Brain (organoid and tissue), 16 donors: ENCODE measurements at places on chromosomes 7 and 10.

DNA sequence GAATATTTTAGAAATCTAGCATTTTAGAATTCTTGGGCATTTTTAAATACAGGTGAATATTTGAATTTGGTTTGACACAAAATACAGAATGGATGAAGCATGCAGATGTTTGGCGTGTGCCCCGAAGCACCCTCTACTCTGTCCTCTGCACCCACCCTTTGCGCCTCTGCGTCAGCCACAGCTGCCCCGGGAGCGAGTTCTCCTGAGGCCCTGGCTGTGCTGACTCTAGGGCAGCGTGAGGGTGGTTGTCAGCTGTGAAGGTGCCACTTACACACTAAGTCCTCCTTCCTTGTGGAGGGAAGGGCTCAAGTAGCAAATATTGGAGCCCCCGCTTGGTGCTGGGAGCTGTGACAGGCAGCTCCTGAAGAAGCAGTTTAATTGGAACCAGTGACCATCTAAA, 48.4 kb downstream of the DAGLB start:
- DNase-seq = no peak

DNA sequence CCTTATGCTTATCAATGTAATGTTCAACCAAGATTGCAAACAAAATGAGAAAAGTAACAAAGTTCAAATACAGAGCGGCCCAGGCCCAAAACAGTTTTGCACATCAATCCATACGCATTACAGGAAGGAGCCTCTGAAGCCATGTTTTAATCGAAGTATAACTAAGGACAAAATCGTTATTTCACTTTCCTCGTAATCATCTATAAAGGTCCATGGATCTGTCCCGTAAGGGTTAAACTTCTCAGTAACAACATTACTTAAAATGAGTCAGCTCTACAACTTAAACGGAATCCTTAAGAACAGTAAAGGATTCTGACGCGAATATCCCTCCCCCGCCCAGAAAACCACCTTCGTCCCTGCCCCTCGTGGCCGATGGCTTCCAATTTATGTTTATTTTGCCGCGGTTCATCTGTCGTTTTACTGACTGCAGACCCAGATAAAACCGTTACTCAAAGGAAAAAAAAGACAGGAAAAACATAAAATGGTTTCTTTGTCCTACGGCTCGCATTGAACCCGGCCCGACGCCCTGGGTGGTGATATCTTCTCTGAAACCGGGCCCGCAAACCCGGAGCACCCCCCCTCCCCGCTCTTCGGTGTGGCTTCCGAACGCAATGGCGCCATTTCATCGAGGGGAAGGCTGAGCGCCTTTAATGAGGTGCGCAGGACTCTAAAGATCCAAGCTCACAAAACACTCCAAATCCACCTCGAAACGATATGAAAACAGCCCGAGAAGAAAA, 1.1 kb downstream of the HNRNPA2B1 start:
- peak; percentile 75 for DNase-seq

GRCh38 chr10:127877699-127878098, 15.0 kb downstream of the CLRN3 start:
- DNase-seq = peak; percentile 70

- no peak for DNase-seq
Observed at GRCh38 chr7:26356229-26356628, 64.6 kb downstream of the SNX10 start.

DNA sequence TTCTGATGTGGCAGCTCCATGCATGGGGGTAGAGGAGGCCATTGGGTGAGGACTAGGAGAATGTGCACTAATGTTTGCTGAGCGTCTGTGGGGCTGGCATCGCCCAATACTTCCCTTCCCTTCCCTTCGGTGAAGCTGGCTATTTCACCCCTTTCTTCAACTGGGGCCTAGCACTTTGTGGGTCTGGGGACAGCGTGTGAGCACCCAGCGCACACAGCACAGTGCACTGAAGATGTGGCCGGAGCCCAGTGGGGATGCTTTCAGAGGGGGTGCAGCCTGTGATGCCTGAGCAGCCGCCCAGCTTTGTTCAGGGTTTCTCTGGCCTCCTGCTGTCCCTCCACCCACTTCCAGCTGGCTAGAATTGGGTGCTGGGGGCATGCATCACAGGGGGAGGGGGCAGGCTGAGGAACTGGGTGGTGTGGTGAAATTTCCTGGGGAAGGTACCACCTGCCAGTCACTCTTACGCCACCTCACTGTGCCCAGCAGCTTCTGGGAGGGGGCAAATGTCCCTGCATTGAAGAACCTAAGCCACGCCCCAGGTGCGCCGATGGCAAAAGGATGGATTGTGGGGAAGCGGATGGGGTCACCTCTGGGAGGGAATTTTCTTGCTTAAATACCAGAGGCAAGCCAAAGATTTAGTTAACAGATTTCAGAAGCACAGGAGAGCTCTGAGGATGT, 45.5 kb downstream of the CLEC2L start:
- no peak for DNase-seq

DNA sequence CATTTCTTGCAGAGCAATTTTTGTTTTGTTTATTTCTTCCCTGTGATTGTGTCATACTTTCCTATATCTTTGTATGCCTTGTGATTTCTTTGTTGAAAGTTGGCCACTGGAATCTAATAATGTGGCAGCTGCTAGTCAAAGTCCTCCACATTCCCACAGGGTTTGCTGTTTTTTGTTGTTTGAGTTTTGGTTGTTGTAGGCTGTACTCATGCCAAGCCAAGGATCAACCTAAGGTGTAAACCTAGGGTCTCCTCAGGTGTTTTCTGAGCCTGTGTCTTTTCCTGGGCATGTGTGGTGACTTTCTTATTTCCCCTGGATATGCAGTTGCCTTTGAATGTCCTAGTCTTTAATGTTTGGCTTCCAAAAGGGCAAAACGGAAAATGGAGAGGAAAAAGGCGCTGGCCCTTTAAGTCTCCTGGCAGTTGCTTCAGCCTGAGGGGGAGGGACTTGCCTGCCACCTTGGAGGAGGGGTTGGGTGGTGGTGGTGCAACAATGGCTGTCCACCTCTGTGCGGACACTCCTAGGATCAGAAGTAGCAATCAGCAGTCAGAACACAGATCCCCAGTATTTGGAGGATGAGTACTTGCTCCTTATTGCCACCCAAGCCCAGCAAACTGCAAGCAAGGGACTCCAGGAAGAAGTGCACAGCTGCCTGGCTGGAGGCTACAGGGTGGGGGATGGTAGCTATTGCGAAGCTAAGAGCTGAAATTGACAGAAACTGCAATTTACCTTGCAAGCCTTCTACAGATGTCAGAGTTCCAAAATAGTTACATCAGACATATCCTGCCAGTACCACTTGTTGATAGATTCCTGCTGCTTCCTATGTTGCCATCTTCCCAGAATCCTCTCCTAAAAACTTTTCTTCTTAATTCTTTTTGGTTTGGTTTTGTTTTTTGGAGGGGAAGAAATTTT, 5.6 kb upstream of the ZNF518A start:
- DNase-seq = no peak

DNA sequence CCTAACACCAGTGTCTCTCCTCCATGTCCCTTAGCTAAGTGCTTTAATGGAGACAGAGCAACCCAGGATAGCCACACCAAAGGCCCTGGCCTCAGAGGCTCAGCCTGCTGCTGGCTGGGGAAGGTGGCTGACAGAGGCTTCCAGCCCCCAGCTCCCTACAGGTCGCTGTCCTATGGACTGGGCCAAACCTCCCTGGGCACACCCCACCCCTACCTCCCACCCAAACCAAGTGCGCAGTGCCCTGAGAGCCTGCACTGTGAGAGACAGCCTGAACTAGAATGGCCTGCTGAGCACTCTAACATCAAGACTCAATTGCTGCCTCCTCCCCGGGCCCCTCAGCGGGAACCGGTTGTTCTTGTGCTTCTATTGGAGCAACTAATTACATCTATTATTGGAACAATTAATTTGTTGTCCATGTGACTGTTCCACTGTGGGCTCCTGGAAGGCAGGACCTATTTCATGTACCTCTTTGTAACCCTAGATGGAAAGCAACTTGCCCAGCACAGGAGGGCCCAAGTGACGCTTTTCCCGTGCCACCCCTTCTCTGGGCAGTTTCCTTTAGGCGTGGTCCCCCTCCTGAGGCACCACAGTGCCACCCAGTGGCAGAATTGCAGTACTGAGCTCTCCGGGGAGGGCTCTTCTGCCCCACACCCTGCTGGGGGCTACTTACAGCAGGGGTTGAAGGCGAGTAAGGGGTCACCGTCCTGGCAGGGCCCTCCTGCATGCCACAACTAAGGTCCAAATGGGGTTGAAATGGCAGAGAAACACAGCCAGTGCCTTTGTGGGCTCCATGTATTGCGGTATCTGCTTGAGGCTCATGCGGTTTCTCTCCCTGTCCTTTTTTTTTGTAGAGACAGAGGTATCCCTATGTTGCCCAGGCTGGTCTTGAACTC, 63.7 kb upstream of the WAPL start:
- DNase-seq = peak; percentile 74

- no peak for DNase-seq
Observed at GRCh38 chr10:99812177-99812576, 29.7 kb downstream of the ABCC2 start.

- no peak for DNase-seq
Observed at GRCh38 chr7:159020987-159021386, 123.7 kb downstream of the VIPR2 start.

DNA sequence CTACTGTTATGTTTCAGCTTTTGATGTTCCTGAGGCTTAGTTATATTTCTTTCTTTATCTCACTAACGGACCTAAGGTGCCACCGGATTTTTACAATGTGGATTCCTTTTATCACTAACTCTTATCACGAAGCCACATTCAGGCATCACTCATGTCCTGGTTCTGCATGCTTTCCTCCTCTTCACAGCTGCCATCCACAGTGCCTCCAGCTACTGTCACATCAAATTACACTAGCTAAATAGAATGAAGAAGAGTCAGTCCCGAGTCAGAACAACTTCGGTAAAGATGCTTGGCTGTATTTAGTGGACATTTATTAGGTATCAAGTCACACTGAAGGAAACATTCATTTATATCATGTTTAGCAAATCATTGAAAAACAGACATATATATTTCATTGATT, 153.2 kb downstream of the NEBL start:
- DNase-seq = no peak

GRCh38 chr10:79066411-79067240, 2.1 kb upstream of the ZMIZ1 start:
- DNase-seq = peak; percentile 18

DNA sequence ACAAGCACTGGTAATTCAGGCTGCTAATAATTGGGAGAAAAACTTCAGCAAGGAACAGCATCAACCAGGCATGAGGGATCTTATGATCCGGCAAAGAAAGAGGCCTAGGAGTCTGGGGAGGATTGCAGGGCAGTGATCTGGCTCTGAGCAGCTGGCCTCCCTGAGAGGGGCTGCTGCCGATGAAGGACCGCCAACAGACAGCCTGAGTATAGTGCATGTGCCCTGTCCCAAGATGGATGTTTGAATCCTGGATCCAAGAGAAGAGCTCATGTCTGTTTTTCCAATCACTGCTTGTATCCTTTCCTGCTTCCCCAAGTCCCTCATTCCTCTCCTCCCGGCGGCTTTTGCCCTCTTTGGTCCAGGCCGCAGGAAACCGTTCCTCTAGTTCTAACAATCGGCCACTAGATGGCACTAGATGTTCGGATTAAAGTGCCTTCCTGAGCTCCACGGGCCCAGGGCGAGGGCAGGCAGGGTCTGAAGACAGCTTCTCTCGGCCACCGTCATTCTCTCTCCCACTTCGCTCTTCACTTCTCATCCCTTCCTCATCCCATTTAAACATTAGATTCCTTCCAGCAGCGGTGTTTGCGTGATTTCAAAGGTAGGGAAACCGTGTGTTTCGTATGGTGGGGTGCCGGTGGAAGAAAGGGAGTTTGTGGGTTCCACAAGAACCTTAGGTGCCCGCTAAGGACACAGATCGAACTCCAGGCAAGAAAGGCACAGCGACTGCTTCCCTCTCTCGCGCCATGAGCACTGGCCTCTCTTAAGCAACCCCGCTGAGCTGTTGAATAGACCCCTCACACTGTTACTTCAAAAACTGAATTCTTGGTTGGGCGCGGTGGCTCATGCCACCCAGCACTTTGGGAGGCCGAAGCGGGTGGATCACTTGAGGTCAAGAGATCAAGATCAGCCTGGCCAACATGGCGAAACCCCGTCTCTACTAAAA, 82.4 kb downstream of the ADCYAP1R1 start:
- peak; percentile 84 for DNase-seq

DNA sequence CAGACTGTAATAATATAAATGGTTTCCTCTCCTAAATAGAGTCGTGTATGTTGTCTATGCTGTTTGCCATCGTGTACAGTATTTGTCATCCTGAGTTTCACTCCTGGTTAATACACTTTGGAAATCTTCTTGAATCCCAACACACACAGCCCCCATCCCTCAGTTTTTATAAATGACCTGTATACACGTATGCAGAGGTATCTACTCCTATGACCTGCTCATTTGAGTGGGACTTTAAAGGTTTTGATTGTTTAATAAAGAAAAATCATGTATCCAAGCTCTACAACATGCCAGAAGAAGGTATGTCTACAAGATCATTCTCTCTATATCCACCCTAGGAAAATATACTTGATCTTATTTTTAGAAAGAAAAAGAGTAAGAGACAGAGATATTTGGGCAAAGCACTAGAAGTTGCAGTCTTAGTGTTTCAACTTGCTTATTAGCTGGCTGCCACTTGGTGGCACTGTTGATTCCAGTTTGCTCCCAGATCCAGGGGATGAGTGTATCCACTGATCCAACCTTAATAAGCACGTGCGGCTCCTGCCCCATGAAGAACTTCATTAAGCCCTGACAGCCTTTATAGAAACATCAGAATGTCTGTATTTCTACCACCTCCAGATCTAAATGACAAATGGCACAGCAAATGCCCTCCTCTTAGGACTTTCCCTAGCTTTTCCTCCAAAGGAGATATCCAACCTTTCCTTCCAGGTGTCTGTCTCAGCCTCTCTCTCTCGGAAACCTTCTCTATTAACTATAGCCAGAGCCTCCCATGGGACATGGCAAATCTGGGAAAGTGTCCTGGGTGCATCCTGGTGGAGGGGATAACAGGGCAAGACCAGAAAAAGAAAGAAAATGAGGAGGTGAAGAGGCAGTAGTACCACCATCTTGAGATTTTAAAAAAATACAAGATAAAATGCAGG, 181.6 kb upstream of the NEBL start:
- peak; percentile 77 for DNase-seq

DNA sequence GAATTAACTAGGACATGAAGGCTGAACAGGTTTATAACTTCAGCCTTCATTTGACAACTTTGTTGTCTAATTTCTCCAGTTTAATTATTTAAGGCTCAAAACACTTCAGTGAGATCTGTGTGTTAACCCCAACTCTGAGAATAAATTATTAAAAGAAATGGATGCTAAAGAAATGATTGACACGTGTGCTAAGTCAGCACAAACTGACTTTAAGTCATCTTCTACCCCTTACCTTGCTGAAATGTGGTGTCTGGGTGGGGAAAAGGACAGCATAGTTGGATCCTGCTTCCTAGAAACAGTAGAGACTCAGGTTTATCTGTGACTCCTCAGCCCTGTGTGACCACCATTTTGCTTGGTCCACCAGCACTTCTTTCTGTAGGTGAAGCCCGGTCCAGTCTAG, 324.8 kb upstream of the NPSR1 start:
- no peak for DNase-seq

GRCh38 chr10:100637785-100638184, 102.0 kb downstream of the HIF1AN start:
- DNase-seq = no peak
